Hematopoietic multipotent progenitor cell (in vitro differentiated cells): ENCODE measurements at places on chromosomes 3 and 15. TPM values are rescaled to one million over a fixed set of nuclear protein-coding genes. Genes with fewer than 3 reads are reported as not detected.

CCR9 gene
- 1.9 TPM for total RNA-seq

PRR20G gene
- not detected for total RNA-seq

CADM2 gene
- total RNA-seq: 5.1 TPM

LIPH gene
- under 0.01 TPM for total RNA-seq

MYO1E gene
- total RNA-seq: 19.9 TPM

TMEM45A gene
- total RNA-seq: 0.81 TPM

TMEM40 gene
- 0.27 TPM for total RNA-seq

CCR8 gene
- total RNA-seq: not detected

ALS2CL gene
- total RNA-seq: 2.4 TPM

SLC22A13 gene
- 0.27 TPM for total RNA-seq

CTXN2 gene
- not detected for total RNA-seq

HEG1 gene
- total RNA-seq: 3.0 TPM

VIPR1 gene
- 1.1 TPM for total RNA-seq

C3orf62 gene
- 3.2 TPM for total RNA-seq

CCDC39 gene
- total RNA-seq: not detected

COPB2 gene
- 40.9 TPM for total RNA-seq

FBXW12 gene
- total RNA-seq: under 0.01 TPM

AADACL2 gene
- total RNA-seq: not detected

ADAMTS9 gene
- total RNA-seq: 0.81 TPM

GRCh38 chr3:169288553-169288952, 375.0 kb downstream of the MECOM start:
- no peak for DNase-seq

- DNase-seq: no peak
These were observed 349.6 kb downstream of the ZIC1 start for GRCh38 chr3:147758771-147759170.

GRCh38 chr3:28286595-28286994, 45.2 kb downstream of the CMC1 start:
- peak; percentile 22 for DNase-seq

DNA sequence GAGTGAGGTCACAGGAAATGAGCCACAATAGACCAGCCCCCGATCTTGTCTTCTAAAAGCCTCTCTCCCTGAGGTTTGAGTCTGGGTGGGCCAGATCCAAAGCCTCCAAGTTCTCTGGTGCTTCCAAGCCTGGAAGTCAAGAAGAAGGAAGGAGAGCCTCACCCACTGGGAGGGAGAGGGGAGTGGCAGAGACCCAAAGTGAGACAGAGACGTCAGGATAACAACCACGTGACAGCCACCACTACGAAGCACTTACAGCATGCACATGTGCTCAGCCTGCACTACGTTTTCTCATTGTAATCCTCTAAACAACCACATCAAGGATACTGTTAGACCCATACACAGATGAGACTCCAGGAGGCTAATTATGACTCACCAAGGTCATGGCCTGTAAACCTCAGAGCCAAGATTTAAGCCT, 197.3 kb upstream of the LINGO1 start:
- no peak for DNase-seq

GRCh38 chr3:191502583-191502982, 41.6 kb downstream of the PYDC2 start:
- DNase-seq: no peak

DNA sequence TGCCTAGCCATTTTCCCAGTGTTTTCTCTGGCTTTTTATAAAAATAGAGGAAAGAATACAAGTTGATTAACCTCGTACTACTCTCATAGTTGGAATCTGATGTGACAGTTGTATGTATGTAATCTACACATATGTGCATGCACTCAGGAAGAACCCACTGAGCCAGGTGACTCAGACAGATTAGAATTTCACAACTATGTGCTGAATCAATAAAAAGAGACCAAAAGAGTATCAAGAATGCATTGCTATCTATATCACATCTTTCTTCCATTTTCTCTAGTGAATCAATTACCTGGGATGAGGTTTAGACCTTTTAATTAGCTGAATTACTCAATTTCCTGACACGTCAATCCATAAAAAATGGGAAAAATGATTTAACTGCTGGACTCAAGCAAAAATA, 319.3 kb upstream of the ATP10A start:
- DNase-seq: no peak

DNA sequence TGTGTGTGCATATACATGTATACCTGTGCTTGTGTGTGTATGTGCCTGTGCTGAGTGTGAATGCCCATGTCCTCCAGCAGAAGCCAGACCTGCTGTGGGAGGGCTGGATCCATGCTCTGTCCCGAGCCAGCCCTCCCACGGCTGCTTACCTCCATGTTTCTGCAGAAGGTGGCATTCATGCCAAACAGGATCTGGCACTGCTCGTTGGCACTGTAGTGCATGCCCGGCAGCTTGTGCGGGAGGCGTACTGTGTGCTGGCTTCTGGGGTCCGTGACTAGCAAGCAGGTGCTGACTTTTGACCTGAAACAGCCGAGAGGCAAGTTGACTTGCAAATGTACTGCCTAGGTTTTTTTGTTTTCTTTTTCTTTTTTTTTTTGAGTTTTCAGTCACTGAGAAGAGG, 189.3 kb downstream of the ADAMTS17 start:
- no peak for DNase-seq

GRCh38 chr15:65309882-65310418, 5.5 kb downstream of the RNU5B-1 start:
- DNase-seq: no peak

GRCh38 chr3:126146525-126147146, 33.8 kb downstream of the ALDH1L1 start:
- no peak for DNase-seq

DNA sequence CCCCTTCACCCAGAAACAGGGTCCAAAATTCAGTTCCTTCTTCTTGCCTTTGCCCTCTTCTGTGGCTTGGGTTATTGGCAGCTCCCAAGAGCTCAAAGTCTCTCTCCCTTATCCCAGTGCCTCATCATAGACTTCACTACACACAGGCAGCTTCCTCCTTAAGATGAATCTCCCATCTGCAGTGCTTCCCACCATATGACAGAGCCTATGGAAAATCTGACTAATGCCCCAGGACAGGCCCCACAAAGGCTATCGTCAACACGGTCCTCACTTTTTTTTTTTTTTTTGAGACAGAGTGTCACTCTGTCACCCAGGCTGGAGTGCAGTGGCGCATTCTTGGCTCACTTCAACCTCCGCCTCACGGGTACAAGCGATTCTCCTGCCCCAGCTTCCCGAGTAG, 194.1 kb downstream of the MEX3B start:
- no peak for DNase-seq

DNA sequence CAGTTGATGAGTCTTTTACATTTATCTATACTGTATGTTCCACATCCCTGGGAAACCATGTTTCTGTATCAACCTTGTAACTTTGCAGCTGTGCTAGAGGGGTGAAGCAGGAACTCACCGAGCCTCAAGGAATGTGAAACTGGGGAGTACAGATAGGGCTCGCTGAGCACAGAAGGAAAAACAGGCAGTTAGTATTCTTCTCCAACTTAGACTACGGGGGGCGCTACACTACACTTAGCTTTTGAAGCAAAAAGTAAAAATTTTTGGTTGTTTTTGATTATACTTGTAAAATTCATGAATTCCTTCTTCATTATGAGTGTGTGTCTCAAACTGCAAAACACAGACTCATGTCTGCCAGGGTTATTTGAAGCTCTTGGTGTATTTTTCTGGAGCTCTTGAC, 132.7 kb upstream of the RGMA start:
- no peak for DNase-seq

DNA sequence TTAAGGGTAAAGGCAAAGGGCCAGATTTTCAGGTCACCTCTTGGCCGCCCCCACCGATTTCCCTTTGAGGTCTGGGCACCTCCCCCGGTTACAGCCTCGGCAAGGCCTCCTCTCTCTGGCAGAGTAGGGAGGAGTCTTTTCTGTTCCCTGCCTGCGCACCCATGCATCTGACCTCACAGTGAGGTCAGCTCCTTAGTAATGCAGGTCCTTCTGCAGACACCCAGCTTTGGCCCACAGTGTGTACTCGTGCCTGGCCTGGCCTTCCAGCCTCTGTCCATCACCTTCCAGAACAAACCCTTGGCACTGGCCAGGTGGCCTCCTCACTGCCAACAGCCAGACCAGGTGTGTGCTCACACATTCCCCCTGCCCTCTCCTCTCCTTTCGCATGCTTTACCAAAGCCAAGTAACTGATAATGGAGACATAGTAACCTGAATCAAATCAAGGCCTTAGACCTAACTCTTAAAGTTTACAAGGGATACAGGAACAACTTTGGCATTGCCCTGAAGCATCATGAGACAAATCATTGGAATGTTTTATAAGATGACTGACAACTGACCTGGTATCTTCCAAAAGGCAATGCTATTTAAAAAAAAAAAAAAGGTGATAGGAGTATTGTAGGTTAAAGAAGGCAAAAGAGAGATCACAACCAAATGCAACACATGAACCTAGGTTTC, 61.3 kb downstream of the CORO2B start:
- DNase-seq: no peak

GRCh38 chr3:2148561-2149340, 50.1 kb downstream of the CNTN4 start:
- no peak for DNase-seq

GRCh38 chr3:101143012-101143411, 149.8 kb upstream of the ABI3BP start:
- no peak for DNase-seq

- DNase-seq: peak; percentile 64
These were observed 35.5 kb upstream of the PLCL2 start for GRCh38 chr3:16849229-16849628.

DNA sequence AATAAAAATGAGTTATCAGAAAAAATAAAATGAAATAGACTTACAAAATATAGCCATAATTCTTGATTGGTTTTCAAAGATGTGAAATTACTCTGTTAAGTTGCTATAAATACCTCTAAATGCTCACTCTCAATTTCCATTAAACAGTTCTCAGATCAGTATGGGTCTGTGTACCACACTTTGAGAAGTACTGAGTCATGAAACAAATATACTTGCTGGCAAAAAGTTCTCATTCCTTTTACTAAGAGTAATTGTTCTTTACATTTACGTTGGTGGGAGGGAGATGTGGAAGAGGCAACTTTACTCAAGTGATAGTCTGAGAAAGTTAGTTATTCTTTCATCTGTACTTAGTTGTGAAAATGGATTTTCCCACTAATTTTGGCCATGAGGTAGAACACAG, 96.3 kb downstream of the ZNF385D start:
- no peak for DNase-seq

DNA sequence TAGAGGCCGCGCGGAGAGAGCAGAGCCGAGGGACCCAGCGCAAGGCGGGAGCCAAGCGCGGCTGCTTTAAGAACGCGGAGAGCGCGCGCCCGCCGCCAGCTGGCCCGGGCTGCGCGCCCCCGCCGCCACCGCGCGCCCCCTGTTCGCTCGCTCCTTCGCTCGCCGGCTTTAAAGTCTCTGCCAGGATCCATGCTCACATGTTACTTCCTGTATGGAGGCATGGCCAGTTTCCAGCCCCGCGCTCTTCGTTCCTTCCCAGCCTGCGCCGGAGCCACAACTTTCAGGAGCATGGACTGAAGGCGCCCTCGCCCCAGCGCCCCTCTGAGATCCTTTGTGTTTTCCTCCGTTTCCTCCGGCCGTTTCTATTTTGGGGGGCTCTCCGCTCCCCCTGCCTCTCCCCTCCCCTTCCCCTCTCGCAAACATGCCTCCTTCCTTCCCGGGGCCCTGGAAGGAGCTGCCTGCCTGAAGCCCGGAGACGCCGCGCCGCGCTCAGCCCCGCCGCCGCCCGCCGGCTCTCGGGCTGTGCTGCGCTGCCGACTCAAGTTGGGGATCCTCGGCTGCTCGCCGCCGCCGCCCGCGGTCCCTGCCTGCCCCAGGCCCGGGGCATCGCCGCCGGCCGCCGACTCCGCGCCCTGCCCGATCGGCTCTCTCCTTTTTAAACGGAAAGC, at the start of gene PTPRG:
Gene PTPRG (plus strand): TSS at position 198 of the 668 bp plus-strand sequence. CDS start 717 bp downstream, outside the sequence.
- no peak for DNase-seq

DNA sequence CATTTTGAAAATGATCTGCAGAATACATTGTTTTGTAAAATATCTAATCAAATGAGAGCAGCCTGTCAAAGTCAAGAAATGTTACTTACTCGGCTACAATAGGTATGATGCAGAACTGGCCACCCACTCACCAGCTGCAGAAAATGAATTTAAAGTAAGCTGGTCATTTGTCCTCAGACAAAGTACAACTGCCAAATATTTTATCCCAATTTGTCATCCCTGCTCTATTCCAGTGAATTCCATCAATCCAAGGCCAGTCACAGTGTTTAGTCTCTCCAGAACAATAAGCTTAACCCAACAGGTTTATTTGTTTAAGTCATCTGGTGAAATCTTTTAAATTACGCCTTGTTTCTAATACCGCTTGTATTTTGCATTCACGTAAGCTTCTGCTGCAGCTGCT, 46.6 kb upstream of the TCF12 start:
- DNase-seq: no peak

DNA sequence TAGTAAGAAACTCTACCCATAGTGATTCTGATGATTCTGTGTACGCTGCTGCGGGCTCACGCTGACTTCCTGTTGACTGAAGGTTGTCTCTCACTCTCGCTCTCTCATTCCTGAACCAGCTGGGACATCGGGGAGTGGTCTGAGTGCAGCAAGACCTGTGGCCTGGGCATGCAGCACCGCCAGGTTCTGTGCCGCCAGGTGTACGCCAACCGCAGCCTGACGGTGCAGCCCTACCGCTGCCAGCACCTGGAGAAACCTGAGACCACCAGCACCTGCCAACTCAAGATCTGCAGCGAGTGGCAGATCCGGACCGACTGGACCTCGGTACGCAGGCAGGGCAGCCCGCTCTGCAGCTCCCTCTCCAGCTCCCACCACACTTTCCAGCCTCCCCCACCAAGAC, 63.6 kb upstream of the NR2E3 start:
- no peak for DNase-seq

DNA sequence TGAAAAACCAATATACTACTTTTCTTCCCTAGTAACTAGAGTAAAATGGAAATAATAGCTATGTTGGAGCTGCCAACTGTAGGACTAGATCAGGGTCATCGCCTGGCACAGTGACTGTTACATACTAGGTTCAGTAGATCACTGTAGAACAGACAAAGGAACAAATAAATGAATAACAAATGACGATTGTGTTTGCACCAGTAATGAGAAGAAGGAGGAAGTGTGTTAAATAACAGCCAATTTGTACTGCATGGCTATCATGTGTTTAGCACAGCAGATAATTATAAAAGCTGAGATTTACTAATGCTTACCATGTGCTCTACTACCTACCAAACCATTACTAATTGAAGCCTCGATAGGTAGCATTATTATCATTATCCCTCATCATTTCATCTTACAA, 85.3 kb upstream of the FXR1 start:
- no peak for DNase-seq

- DNase-seq: no peak
These were observed 43.0 kb downstream of the NEK10 start for GRCh38 chr3:27326202-27326601.

GRCh38 chr3:69864766-69865165, 125.5 kb downstream of the MITF start:
- no peak for DNase-seq

- DNase-seq: no peak
These were observed 227.6 kb upstream of the TBC1D5 start for GRCh38 chr3:17969985-17970568.

DNA sequence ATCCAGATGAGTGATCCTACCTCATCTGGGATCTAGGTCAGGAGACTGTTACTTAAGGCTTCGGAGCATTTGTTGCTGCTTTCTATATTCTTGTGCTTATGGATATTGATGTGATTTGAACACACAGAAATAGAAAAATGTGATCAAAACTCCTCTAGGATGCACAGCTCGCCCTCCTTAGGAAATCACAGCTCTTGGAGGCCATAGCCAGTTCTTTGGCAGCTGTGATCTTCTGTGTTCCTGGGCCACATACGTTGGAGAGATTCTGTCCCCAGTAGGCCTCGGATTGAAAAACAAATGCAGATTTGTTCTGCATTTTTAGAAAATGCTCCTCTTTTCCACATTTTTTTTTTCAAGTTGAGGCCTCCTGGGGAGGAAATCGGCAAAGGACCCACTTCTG, 437.4 kb upstream of the THBS1 start:
- DNase-seq: no peak
